Fibroblast of villous mesenchyme (primary cell): ENCODE measurements at places on chromosomes 6 and 20. TPM values are rescaled to one million over a fixed set of nuclear protein-coding genes. Genes with fewer than 3 reads are reported as not detected.

DNA sequence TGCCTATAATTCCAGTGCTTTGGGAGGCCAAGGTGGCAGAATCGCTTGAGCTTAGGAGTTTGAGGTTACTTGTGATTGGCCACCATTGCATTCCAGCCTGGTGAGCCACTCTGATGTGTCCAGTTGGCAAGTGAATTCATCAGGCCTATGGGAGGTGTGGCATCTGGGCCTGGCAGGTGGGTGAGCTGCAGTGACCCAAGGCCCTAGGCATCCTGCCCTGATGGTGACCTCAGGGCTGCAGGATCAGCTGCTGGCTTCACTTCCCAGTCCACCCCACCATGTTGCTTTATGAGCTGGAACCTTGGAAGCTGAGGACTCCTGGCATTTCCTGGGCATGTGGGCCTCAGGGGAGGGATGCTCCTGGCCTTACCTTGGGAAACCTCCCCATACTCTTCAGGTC is 20.5 kb downstream of the RSPH9 start:
- no peak for DNase-seq

- peak; percentile 56 for DNase-seq
These were observed 4.6 kb downstream of the SDC4 start for GRCh38 chr20:45343532-45344167.

ATP6V1G2 gene
- total RNA-seq: 1.3 and 3.0 TPM in 2 replicates

- no peak for DNase-seq
These were observed 10.4 kb downstream of the PLCG1 start for GRCh38 chr20:41147767-41148191.

DNA sequence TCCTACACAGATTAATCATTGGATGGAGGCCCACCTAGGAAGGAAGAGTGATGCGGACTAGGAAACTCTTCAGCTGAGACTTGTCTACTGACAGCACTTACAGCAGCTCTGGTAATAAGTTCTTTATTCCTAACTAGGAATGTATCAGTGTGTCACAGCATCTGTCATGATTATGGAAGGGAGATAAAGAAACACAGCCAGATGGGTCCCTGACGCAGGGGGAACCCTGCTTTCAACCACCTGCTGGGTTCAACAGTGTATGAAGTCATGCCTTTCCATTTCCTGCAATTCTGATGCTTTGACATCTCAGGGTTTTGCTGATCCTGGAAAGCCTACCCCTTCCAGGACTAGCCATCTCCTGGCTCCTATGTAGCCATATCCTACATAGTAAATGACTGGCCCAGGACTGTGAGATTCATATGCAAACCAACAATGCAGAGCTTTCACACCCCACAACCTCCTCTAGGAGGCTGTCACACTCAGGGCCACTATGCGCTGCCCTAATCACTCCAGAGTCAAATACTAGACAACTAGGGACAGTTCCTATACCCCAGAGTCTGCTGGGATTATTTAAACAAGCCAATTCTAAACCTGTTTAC is 29.0 kb upstream of the MANEA start:
- DNase-seq: no peak

GRCh38 chr6:32941214-32941768 is 463 bp upstream of the HLA-DMB start:
- DNase-seq: no peak

TINAG gene
- total RNA-seq: not detected in 2 replicates

DNA sequence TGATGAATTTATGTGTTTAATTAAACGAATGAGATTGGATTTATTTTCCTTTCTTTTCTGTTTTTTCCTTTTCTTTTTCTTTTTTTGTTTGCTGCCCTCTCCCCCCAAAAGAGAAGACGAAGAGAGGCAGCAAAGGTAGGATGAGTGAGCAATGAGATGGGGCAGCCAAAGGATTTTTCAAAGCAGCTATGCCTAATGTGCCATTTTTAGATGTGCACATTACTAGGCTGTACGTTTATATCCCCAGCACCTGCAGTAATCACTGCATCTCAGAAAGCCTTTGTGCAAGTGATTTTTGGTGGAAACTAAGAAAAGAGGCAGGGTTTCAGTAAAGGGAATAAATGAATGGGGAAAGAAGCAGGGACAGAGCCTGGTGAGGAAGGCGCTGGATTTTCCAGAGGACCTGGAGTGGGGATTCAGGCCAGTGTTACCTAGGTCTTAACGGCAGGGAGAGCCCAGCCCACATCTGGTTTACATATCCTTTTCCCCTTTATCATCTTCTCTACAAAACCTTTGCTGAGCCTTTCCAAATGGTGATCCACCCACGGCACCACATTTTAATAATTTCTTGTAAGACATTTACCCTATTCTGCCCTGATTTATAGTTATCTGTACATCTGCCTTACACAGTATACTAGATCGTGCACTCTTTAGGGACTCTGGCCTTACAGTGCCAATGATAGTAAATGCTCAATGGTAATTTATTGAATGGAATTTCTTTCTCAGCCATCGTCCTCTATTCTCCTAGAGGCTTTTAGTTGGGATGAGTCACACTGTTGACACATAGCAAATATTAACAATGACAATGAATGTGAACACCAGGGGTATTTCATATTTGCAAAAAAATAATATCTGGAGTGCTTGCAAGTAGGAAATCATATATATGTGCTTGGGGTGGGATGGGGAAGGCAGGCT is 38.3 kb upstream of the ATXN1 start:
- DNase-seq: peak; percentile 46

CAP2 gene
- total RNA-seq: 22.2 and 49.7 TPM in 2 replicates

GRCh38 chr20:52425701-52426100 is 234.1 kb upstream of the ZFP64 start:
- DNase-seq: no peak

NKX2-2 gene
- total RNA-seq: not detected in 2 replicates

GRCh38 chr20:60583741-60584140 is 625.5 kb downstream of the CDH26 start:
- no peak for DNase-seq

DNA sequence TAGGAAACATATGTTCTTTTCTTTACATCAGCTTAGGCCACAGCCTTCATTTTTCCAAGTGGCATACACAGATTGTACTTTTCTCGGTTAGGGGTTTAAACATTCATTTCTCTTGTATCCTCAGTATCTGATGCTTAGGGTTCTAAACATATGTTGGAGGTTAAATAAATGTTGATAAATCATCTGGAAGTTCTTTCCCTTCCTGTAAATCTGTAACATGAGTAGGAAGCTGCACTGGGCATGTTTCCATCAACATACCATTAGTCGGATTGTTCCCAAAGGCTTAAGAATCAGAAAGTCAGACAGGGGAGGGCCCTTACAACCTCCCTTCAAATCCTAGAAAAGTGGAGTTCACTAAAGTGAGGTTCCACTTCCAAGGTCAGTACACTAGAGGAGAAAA is 54.8 kb upstream of the BCLAF1 start:
- DNase-seq: peak; percentile 49

UBD gene
- total RNA-seq: not detected in 2 replicates

- peak; percentile 11 for DNase-seq
These were observed 42.0 kb upstream of the LY86 start for GRCh38 chr6:6546318-6547109.

ANKRD66 gene
- total RNA-seq: not detected in 2 replicates

DNA sequence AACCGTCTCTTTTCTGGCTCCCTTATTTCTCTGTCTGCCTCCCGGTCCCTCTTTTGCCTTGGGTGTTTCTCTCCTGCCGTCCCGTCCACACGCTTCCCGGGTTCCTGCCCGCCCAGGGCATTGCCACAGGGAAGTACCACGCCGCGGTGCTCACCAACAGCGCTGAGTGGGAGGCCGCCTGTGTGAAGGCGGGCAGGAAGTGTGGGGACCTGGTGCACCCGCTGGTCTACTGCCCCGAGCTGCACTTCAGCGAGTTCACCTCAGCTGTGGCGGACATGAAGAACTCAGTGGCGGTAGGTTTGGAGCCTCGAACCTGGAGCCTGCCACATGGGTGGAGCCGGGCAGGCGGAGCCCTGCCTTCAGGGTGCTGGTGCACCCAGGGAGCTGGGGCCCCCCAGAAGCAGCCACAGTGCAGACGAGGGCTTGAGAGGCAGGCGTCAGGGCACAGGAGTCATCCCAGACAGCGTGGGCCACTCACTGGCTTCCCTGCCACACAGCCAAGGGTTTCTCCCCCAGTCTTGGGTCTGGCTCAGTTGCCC is 21.3 kb downstream of the NPEPL1 start:
- no peak for DNase-seq

CLPSL2 gene
- not detected in 2 replicates for total RNA-seq
